ENCODE measurements at places on chromosomes 6 and 20. TPM values are rescaled to one million over a fixed set of nuclear protein-coding genes. Genes with fewer than 3 reads are reported as not detected.

OPN5 gene
- not detected for total RNA-seq

ZNF165 gene
- 6.1 TPM for total RNA-seq

GSTA1 gene
- total RNA-seq: not detected

BMP6 gene
- total RNA-seq: 2.2 TPM

SLC4A11 gene
- 1.9 TPM for total RNA-seq
